Brain (organoid and tissue), 16 donors: ENCODE measurements at places on chromosomes 2 and 18. TPM values are rescaled to one million over a fixed set of nuclear protein-coding genes. Genes with fewer than 3 reads are reported as not detected.

CDH7 gene
- 0.10 TPM for polyA plus RNA-seq

COL3A1 gene
- 13.5 TPM for polyA plus RNA-seq

C2orf72 gene
- 14.1 TPM for polyA plus RNA-seq

CENPA gene
- 15.8 TPM for polyA plus RNA-seq

CHRNA1 gene
- polyA plus RNA-seq: 0.44 TPM

- DNase-seq: no peak
Observed at GRCh38 chr2:85455552-85456090, 37.1 kb downstream of the SH2D6 start.

DNA sequence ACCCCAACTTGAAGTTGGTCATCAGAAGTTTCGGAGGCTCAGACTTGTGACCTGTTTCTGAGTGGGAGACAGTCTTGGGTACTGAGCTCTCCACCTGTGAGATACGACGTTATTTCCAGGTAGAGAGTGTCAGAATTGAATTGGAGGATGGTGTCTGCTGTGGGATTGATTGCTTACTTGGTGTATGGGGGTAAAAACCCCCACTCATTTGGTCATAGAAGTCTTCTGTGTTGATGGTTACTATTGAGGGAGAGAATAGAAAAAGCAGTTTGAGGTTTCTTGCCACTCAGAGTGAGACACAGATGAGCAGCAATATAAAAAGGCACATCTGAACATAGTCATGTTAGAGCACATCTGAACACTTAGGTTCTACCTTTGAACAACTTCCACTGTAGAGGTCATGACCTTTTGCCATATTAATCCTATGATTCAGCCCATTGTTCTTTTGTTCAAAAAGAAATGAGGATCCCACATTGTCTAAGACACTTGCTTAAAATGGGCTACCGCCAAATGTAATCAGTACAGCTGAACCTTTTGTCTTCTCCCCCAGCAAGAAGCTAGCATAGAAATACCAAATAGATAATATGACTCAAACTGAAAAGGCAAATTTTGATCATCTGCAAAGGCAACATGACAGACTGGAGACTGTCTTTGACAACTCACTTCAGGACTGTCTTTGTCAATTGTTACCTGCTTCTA lies 73.3 kb downstream of the NAB1 start:
- DNase-seq: no peak

GRCh38 chr2:202790676-202791075 lies 80.9 kb downstream of the ICA1L start:
- no peak for DNase-seq

- no peak for DNase-seq
Observed at GRCh38 chr2:85254540-85255300, 73.1 kb downstream of the TGOLN2 start.

DNA sequence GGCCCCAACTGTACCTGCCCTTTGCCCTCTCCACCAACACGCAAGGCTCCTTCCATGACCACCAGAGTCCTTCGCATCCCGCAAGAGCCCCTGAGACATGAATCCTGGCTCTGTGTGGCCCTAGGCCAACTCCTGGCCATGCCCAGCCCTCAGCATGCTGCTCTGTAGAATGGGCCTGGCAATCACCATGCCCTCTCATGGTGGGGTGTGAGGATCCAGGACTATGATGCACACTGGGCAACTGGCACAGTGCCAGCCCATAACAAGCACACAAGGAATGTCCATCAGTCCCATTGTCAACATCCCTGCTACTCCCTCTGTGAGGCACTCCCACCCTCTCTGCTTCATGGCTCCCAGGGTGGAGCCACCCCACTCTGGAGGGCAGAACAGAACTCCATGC lies 44.7 kb downstream of the FER1L5 start:
- DNase-seq: no peak

GRCh38 chr2:158131919-158132566 lies 30.4 kb downstream of the UPP2 start:
- DNase-seq: no peak
